DMS53 (cell line): ENCODE measurements at places on chromosomes 13 and 19.

DNA sequence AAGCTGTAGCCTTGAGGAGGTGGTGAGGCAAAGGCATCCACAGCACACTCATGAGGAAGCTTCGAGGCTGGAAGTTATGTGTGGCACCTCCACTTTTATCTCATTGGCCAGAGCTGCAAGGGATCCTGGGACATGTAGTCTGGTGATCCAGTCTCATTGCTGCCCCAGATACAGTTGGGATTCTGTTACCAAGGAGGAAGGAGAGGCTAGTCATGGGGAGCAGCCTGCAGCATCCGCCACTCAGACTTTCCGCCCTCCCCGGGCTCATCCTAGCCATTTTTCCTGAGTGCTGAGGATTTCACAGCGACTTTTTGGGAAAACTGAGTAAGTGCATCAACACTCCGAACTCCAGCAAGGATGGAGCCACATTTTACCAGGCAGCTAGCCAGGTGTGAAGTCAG is 74.4 kb downstream of the DPF1 start:
- DNase-seq = no peak

DNA sequence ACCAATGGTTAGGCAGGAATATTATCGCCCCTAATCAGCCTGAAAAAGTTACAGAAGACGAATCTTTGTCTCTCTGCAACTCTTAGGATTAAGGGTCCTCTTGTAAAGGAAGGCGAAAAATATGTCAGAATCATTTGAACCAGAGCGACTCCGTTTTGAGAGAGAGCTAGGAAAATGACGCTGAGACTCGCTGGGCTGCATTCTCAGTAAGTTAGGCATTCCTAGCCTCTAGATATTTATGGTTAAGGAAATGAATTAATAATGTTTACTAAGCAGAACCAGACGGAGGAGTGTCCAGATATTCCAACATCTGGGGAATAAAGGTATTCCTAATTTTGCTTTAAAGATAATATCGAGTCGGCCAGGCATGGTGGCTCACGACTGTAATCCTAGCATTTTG is 755 bp upstream of the ZNF726 start:
- DNase-seq = no peak

- peak; percentile 14 for DNase-seq
These were observed 1.4 kb downstream of the DCUN1D2 start for GRCh38 chr13:113489171-113489548.

DNA sequence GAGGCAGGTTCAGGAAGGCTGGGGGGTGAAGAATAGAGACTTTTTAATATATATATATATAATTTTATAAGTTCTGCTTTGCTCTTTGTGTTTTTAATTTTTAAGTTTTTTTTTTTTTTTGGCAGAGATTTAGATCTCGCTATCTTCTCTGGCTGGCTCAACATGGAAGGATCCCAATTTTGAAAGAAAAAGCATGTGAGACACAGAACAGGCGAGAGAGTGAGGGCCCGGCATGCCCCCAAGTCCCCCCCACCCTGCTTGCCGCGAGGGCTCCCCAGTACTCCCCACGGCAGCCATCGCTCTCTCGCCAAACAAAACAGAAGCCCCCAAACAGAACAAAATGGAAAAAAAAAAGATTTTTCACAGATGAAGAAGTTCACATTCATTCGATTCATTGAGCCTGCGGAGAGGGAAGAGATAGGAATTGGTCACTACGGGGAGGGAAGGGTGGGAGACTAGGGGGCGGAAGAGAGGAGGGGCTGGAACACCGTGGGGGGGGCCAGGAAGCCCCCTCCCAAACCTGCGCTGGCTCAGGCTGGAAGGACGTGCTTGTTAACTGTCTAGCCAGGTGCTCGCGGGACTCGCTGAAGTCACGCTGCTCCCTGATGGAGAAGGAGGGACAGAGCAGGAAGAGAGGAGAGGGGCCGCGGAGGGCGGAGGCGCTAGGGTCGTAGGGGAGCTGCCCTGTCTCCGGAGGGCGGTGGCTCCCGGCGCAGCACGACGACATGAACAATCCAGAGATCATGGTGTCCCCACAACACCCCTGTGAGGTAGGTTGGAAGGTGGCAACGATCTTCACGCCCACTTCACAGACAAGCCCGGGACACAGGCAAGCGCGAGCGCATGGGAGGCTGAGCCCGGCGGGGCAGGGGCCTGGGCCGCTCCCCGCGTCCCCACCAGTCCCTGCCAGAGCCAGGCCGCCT is 10.6 kb downstream of the KHSRP start:
- DNase-seq = peak; percentile 22

GRCh38 chr19:6632002-6632621 is 37.8 kb downstream of the TNFSF14 start:
- DNase-seq = peak; percentile 65

- no peak for DNase-seq
These were observed 148.7 kb downstream of the COL4A1 start for GRCh38 chr13:110158226-110158625.

DNA sequence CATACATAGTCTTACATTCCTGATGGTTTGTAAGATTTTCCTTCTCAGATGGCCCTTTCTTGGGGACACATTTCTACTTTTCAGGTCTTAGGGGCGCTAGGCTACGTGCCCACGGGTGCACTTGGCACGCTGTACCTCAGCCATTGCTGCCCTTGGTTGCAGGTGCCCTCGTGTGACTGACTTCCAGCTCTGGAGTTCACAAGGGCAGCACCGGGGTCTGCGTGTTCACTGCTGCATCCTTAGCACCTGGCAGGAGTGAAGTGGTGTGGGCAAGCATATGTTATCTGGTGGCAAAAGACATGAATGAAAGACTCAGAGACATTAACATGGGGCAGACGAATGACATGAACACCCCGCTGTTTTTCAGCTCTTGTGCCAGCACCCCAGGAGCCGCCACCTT is 13.3 kb upstream of the WDR88 start:
- DNase-seq = no peak

DNA sequence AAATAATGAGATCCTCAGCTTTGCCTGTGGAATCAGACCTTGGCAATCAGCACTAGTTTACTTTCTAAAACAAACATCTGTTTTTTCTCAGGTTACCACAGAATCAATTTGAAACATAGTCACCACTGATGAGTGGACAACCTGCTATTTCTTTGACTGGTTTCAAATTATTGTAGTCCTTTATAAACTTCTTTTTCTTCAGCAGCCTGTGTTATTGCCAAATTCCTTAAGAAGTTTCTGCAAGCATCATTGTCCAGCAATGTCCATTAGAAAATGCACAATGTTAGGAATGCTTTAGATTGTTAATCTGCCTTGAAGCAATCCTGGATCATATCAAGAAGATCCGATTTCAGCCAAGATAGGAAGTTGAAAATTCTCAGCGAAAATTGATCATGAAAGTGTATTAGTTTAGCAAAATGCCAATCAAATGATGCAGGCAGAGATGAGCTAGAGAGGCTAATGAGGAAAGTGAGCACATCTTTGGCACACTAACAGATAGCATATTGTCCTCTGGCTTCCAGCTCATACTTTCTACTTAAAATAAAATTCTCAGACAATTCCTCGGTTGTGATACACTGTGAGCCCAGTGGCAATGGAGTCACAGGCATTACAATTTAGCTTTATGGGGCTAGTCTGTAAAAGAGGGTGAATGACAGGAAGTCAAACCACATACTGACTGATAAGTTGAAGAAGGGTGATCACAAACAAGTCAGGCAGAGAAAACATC is 270.6 kb downstream of the SLITRK6 start:
- DNase-seq = no peak

GRCh38 chr19:2184422-2184975 is 20.8 kb downstream of the DOT1L start:
- DNase-seq = no peak

GRCh38 chr13:66805657-66806056 is 424.5 kb downstream of the PCDH9 start:
- no peak for DNase-seq

DNA sequence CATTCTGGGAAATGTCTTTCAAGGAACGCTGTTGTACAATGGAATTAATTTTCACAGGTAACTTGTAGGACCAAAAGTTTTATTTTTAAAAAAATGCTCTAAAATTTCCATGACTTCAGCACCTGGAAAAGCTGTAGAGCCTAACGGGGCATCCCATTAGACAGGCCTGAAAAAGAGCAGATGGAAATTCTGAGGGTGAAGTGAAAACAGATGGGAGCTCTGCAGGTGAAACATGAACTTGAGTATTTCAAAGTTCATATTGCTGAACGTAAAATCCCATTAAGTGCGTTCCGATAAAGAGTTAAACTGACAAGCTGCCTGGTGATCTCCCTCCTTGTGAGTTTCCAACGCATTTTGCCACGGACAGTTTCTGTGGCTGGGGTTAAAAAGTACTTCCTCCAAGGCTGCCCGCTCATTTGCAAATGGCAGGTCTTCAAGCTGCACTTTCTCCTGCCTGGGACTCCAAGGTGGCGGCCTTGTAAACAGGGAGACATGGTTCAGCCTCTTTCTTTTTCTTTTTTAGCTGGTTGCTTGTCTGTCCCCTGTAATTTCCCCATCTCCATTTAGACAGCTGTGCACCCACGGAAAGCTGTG is 450.4 kb downstream of the FGF9 start:
- no peak for DNase-seq

- DNase-seq = no peak
These were observed 3.1 kb downstream of the MAST3 start for GRCh38 chr19:18100710-18101109.

DNA sequence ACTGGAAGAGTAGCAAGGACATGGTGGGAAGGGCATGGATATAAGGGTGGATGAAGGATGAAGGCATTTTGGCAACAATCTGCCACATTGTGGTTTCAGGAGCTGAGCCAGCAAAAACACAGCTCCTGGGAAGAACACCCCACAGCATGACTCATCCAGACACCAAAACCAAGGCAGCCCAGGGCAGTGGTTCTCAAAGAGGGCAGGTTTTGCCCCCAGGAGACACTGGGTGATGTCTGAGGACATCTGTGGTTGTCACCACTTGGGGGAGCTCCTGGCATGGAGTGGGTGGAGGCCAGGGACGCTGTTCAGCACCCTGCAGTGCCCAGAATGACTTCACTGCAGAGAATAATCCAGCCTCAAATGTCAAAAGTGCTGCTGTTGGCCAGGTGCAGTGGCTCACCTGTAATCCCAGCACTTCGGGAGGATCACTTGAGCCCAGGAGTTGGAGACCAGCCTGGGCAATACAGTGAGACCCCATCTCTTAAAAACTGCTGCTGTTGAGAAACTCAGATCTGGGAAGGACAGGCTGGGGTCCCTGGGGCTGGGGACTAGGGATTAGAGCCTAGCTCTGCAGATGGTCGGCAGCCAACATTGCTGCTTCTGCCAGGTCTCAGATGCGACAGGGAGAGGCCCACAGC is 16.1 kb downstream of the ZFR2 start:
- peak; percentile 76 for DNase-seq

GRCh38 chr13:23212671-23213070 is 31.9 kb downstream of the SGCG start:
- DNase-seq = no peak

GRCh38 chr19:1826557-1827521 is 14.8 kb upstream of the ATP8B3 start:
- DNase-seq = peak; percentile 37

- no peak for DNase-seq
These were observed 236.5 kb upstream of the SLC10A2 start for GRCh38 chr13:103302676-103303075.
